A549 treated with ZK216348 at 1 μM for 4 hours (cell line): ENCODE measurements at places on chromosomes 7 and 10. TPM values are rescaled to one million over a fixed set of nuclear protein-coding genes. Genes with fewer than 3 reads are reported as not detected.

The SCART1 gene
- 0.07 to 0.31 TPM (median 0.21 TPM) in 5 replicates for total RNA-seq

The FGFR2 gene
- 0.31 to 0.68 TPM (median 0.45 TPM) in 5 replicates for total RNA-seq

The CDK14 gene
- 0.05 to 0.56 TPM (median 0.06 TPM) in 5 replicates for total RNA-seq

The EEPD1 gene
- 49.8 to 67.2 TPM (median 54.4 TPM) in 5 replicates for total RNA-seq

The PAX2 gene
- 0.20 to 0.34 TPM (median 0.26 TPM) in 5 replicates for total RNA-seq

The MTURN gene
- 3.8 to 6.9 TPM (median 5.9 TPM) in 5 replicates for total RNA-seq

The LBX1 gene
- total RNA-seq: not detected in 5 replicates

The TRPV6 gene
- not detected in 5 replicates for total RNA-seq

The DBF4 gene
- total RNA-seq: 23.3 to 32.1 TPM (median 29.2 TPM) in 5 replicates
